NCI-H146 (cell line): ENCODE measurements at places on chromosomes 1 and 21.

- no peak for DNase-seq
Observed at GRCh38 chr21:17491716-17492414, 21.0 kb upstream of the CXADR start.

GRCh38 chr1:197915862-197916499 lies 1.2 kb upstream of the LHX9 start:
- DNase-seq, result no peak

GRCh38 chr21:46617267-46618051 lies 12.6 kb upstream of the S100B start:
- DNase-seq, result no peak

DNA sequence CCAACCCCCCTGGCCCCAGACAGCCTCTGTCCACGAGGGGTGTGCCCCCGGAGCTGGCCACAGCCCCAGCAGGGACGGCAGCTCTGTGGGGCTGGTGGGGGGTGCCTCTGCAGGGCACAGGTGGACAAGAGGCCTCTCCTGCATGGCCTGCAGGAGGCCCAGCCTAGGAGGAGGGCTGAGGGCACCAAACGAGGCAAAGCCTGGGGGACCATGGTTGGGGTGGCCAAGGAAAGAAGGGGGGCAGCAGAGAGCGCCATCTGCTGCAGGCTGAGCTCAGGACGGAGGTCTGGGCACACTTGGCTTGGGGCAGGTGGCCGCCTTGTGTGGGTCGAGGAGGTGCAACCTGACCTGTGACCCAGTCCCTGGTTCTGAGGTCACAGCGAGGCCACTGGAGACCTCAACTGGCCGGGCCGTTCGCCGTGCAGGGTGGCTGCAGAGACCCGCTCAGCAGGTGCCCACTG lies 27.3 kb downstream of the RRP1 start:
- DNase-seq, result no peak

DNA sequence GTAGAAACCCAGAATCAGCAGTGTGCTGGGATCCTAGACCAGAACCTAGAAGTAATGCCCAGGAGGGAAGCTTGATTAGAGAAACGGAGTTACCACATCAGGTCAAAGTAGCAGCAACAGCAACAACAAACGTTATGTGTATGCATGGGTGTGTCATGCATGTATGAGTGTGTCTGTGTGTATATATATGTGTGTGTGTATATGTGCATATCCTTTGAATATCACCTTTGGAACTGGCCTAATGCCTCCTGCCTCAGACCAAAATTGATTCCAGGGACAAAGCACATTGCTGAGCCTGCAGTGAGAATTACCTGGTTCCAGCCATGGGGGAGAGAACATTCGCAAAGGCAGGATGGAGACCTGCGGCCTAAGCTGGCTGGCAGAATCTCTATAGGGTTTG lies 55.9 kb downstream of the MAP10 start:
- DNase-seq, result no peak

- DNase-seq, result no peak
Observed at GRCh38 chr1:223831755-223832636, 13.8 kb downstream of the TP53BP2 start.

GRCh38 chr1:206575165-206575893 lies 36.9 kb downstream of the EIF2D start:
- DNase-seq, result peak; percentile 14

DNA sequence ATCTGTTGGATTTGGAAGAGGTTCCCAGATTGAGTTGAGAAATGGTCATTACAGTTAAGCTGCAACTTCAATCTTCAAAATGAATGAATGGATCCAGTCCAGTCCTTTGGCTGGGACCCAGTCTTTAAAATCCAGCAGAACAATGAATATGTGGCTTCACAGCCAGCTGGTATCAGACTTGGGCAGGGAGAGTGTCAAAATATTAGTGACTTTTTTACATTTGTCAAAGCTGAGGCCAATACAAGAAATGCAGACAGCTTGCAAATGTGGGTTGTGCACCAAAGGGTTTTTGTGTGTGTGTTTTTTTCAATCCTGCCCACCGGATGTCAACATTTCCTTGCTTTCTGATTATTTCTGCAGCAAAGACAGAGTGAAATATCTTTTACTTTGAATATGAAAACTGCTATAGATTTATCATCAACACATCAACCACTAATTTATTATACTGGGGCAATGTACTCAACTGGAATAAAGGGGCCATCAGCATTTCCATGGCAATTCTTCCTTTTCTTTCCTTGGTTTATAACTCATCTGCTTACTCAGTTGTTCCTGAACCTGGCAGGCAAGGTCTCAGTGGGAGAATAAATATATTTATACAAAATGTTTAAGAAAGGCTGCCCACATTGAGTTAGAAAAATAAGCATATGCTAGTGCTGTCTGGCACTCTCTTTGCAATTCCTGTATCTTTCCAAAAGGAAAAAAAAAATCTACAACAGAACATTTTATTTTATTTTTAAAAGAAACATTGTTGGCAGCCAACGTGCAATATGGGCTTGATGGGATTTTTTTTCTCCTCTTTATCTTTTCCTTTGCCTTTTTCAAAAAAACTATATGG lies 491.6 kb upstream of the C1orf87 start:
- DNase-seq, result no peak

DNA sequence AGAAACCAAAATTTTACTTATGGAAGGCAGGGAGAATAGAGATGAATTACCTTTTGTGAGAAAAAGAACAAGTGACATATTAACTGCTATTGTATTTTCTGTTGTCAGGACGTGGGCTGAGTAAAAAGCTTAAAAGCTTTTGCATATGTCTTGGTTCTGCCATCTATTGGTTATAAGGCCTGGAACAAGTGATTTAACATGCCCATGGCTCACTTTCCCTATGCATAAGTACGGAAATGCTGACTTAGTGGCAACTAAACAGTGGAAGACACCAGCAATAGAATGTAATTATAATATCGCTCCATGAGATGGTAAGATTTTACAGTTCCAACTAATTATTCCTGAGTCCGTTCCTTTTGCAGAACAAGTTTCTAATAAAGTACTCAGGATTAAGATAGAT lies 6.7 kb upstream of the CTSS start:
- no peak for DNase-seq

DNA sequence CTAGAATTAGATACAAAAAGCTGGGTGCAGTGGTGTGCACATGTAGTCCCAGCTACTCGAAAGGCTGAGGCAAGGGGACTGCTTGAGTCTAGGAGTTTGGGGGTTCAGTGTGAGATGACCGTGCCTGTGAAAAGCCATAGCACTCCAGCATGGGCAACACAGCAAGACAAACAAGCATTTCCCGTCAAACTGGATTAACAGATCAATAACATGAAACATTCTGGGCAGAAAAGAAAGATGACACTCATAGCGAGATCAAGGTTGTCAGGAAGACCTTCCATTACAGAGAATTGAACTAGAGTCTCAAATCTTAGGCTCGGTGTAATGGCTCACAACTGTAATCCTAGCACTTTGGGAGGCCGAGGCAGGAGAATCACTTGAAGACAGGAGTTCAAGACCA lies 14.0 kb downstream of the TFB2M start:
- DNase-seq, result no peak

GRCh38 chr21:36321325-36322082 lies 1.5 kb downstream of the MORC3 start:
- peak; percentile 54 for DNase-seq

- DNase-seq, result no peak
Observed at GRCh38 chr1:198672124-198672523, 33.3 kb downstream of the PTPRC start.

DNA sequence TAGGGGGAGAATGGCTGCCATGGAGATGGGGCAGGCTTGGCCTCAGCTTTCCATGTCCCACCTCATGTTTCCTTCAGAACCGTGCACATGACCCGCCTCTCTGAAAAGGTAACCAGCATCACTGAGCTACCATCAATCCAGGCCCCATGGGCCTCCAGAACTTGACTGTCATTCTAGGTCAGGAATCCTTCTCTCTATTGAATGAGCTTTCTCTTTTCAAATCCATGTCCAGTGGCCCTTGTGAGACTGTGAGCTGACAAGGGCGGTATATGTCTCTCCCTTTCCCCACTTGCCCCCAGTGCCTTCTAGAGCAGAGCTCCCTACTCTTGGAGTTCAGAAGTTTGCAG lies 4.4 kb downstream of the CSRP1 start:
- no peak for DNase-seq

GRCh38 chr1:10495475-10495817 lies 20.7 kb downstream of the PEX14 start:
- DNase-seq, result no peak
